Type B pancreatic cell (in vitro differentiated cells): ENCODE measurements at places on chromosomes 7 and 10. TPM values are rescaled to one million over a fixed set of nuclear protein-coding genes. Genes with fewer than 3 reads are reported as not detected.

DNA sequence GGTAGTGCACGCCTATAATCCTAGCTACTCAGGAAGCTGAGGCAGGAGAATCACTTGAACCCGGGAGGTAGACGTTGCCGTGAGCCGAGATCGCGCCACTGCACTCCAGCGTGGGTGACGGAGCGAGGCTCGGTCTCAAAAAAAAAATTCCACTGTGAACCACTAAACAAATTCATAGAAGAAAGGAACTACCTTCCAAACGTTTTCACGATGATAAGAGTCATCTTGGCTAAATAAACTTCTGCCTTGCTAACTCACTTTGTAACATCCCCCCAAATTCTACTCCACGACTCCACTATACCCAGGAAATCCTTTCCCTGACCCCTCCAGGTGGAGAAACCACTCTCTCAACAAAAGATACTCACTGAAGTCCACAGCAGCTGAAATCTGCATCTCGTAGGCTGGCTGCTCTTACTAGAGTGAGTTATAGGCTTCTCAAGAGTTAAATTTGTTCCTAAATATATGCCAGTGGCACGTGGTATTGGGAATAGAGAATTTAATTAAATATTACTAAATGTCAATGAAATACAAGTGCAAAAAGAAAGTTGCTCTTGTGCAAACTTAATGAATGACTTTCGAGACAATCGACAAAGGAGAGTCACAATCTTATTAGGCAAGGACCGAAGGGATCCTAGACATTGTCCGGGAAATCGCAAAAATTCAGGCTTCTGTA is 1.6 kb upstream of the GTF2I start:
- no peaks in the 10 kb centered on the region for H3K27me3 ChIP-seq
- H3K4me3 ChIP-seq: peak overlapping the region; percentile 94
- DNase-seq: no peak
- peaks cover 7% of the 10 kb centered on the region for H3K36me3 ChIP-seq
- H3K27ac ChIP-seq: peak overlapping the region; percentile 96

DNA sequence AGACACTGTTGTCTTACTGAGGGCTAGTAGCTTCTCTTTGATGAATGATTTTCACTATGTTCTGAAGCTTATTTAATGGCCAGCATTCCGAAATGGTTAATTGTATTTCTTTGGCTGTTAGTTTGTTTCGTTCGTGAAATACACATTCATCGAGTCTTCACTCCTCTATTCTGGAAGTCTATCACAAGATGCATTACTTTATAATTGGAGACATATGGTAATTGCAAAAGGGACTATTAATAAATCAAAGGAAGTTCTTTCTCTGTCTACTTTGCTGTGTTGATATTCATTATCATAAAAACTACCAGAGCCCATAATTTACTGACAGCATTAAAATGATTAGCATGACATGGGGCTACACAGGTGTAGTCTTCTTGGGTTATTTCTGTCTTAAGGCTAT is 133.8 kb upstream of the IGFBP3 start:
- H3K27ac ChIP-seq: no peak overlapping the region
- H3K4me1 ChIP-seq: peaks cover 14% of the 10 kb centered on the region
- no peak for DNase-seq
- no peaks in the 10 kb centered on the region for H3K27me3 ChIP-seq
- peaks cover 5% of the 10 kb centered on the region for H3K36me3 ChIP-seq

DNA sequence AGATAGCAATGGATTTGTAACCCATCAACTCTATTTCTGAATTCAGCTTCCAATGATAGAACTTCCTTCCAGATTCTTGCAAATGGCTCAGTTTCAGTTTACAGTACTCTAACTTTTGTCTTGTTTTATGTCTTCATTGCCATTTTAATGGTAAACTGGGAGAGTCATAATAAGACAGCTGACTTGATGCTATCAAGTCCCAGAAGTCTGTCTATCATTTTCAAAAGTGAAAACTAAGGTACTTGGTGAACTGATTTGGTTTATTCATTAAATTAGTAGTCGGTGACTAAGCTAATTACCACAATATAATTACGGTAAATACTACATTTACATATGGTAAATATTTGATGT is 25.0 kb downstream of the RTKN2 start:
- H3K27ac ChIP-seq: no peak overlapping the region
- peaks cover 11% of the 10 kb centered on the region for H3K4me1 ChIP-seq
- no peaks in the 10 kb centered on the region for H3K27me3 ChIP-seq
- H3K4me3 ChIP-seq: no peak overlapping the region
- H3K36me3 ChIP-seq: peaks cover 3% of the 10 kb centered on the region
- no peak for DNase-seq

Gene RAPGEF5
- 11.7 and 13.3 TPM in 2 replicates for total RNA-seq

Gene CALN1
- 1.6 and 1.9 TPM in 2 replicates for total RNA-seq

Gene CCDC172
- not detected in 2 replicates for total RNA-seq
